ENCODE measurements at places on chromosomes 2 and 18.

DNA sequence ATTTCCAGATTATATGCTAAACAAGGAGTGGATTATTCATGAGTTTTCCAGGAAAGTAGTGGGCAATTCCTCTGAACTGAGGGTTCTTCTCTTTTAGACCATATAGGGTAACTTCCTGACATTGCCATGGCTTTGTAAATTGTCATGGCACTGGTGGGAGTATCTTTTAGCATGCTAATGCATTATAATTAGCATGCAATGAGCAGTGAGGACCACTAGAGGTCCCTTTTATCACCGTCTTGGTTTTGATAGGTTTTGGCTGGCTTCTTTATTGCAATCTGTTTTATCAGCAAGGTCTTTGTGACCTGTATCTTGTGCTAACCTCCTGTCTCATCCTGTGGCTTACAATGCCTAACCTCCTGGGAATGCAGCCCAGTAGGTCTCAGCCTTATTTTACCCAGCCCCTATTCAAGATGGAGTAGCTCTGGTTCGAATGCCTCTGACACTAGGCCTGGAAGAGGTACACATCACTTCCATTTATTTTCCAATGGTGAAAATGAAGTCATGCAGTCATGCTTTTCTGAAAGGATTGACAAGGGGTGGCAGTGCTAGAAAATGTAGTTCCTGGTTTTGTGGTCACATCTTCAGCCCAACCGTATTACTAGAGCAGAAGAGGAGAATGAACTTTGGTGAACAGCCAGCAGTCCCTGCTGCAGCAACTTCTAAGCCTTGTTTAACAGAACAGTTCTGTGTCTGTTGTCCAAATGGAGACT, 26.6 kb upstream of the ITGA4 start:
- no peak for DNase-seq

GRCh38 chr2:222442665-222443064, 18.3 kb downstream of the SGPP2 start:
- no peak for DNase-seq

GRCh38 chr2:241036397-241036963, 38.1 kb downstream of the SNED1 start:
- no peak for DNase-seq

DNA sequence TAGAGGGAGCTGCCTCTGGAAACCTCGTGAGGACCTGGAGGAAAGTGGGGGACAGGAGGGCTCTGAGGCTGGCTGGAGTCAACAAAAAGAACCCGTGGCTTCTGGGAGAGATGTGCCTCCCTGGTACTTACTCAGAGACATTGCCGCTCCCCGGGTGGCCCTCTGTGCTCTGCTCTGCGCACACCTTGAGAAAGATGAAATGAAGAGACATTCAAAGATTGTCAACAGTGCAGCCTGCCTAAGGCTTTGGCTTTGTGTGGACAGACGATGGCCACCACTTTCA, 14.5 kb downstream of the CYS1 start:
- DNase-seq = no peak

DNA sequence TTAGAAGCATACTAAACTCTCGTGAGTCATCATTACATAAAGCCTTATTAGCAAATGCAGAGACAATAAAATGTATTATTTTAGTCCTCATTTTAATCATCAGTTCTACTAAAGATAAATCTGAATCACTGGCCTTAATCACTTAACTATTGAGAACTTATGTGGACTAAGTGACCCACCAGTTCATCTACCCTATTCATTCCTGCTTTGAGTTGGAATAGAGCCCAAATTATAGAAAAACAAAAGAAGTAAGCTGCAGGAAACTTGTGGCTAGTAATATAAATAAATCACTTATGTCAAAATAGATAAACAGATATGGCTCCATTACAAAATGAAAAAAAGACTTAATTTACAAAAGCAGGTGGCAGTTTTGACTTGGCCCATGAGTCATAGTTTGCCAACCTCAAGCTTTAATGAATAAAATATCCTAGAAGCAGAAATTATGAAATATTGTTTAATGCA, 851.8 kb upstream of the CRIM1 start:
- DNase-seq = no peak

DNA sequence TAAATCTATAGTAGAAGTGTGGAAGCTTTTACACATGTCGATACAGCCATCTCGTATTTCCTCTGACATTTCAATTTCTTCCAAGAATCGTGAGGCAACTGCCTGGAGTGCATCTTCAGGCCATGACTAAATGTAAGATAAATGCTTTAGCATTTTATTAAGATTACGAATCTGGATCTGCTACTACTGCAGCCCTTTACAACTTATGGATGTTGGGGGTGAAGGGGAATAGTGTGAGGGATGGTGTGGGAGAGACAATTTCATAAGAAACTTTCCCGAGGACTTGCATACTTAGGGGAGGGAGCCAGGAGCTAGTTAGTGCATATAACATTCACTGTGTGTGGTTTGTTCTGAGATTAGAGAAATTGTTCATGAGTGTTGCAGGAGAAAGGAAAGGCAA, 204.8 kb downstream of the SLC39A10 start:
- DNase-seq = no peak

Data from stimulated activated CD8-positive, alpha-beta memory T cell treated with anti-CD3 and anti-CD28 coated beads, Interleukin-7, amount 100 ng/mL, for 1 hour (primary cell).